PC-3 (cell line): ENCODE measurements at places on chromosomes 1 and 21. TPM values are rescaled to one million over a fixed set of nuclear protein-coding genes. Genes with fewer than 3 reads are reported as not detected.
A peak's percentile ranks its signal among the peaks of the same experiment; 100 is the strongest.

DNA sequence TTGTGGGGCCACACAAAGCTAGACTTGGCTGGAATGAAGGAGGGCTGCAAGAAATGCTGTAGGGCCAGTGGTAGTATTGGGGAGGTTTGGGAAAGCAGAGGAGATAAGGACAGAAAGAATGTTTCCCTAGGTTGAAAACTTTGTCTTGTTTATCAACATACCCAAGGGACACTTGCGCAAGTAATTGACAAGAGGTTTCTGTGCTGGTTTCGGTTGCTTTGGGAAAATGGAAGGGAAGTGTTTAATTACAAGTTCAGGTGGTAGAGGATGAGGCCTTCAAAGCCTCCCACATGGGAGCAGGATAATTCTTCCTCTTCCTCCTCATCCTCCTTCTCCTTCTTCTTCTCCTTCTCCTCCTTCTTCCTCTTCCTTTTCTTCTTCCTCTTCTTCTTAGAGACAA is 182.1 kb upstream of the LMO4 start:
- DNase-seq: no peak

Gene NECTIN4
- total RNA-seq: 6.8 and 7.0 TPM in 2 replicates

DNA sequence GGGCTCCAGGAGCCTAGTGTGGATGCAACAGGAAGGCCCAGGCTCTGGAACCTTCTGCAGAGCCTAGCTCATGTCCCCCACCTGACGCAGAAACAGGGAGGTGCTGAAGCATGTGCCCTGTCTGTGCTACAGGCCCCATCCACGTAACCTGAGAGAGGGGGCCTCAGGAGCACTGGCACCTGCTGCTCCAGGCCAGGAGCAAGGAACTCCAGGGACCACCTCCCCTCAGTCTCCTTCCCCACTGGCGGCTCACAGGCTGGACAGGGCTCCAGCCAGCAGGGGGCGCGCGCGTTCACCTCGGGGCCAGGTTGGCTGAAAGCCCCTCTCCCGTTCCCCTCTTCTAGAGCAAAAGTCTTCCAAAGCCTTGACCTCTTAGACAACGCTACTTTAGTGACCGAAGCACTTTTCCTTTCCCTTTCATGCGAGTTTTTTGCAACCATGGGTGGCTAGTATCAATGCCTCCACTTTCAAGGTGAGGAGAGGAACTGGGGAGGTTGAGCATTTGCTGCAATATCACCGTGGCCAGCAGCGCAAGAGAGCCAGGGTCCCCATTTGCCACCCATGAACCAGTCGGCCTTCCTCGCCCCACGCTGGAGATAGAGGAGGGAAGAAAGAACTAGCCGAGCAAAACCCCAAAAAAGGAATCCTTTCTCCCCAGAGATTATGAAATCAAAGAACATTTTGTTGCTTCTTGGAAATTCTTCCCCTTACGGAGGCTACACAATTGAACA is 52.4 kb upstream of the GPR157 start:
- peak; percentile 58 for DNase-seq

GRCh38 chr1:205217418-205217817 is 5.9 kb upstream of the DSTYK start:
- no peak for DNase-seq

- peak; percentile 35 for DNase-seq
Measured at GRCh38 chr1:201537891-201538611, 876 bp upstream of the NAV1 start.

- DNase-seq: no peak
Measured at GRCh38 chr21:41316200-41317062, at the start of gene FAM3B. FAM3B (plus strand) TSS chr21:41316801; CDS start chr21:41316880, 79 bp downstream.

Gene ARHGEF10L
- 11.2 and 11.3 TPM in 2 replicates for total RNA-seq

DNA sequence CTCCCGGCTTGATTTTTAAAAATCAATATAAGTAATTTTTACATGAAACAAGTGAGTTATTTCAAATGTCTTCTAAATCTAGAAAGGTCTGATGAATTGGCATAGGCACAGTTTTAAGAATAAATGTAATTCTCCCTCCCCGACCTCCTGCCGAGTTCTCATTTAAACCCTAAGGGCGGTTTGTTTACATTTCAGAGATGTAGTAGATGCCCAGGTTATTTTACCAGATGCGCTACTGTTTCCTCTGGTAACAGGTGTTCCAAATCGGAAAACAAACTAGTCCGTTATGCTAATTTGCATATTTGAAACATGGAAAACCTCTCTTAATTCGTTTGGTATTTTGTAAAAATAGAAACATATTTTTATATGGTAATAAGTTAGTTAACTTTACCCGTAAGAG is 53.8 kb upstream of the CFAP126 start:
- DNase-seq: no peak

GRCh38 chr1:39268906-39269305 is 64.4 kb downstream of the MACF1 start:
- DNase-seq: no peak

- no peak for DNase-seq
Measured at GRCh38 chr1:223870617-223871574, 25.1 kb upstream of the TP53BP2 start.

DNA sequence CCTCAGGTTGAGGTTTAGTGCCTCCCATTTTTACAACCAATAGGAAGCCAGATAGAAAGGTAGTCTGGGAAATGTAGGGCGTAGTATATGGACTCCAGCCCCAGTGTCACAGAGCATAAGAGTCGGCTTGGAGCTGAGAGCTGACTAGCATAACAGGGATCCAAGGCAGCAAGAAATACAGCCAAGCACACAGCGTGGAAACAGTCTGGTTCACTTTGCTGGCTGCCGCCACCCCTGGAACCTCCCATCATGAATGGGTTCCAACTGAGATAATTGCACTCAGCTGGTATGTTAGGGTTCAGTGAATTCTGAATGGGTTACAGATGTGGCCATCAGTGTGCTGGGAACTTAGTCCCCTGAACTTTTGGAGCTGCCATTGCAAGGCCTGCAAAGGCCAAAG is 76.7 kb upstream of the GPR88 start:
- DNase-seq: no peak

DNA sequence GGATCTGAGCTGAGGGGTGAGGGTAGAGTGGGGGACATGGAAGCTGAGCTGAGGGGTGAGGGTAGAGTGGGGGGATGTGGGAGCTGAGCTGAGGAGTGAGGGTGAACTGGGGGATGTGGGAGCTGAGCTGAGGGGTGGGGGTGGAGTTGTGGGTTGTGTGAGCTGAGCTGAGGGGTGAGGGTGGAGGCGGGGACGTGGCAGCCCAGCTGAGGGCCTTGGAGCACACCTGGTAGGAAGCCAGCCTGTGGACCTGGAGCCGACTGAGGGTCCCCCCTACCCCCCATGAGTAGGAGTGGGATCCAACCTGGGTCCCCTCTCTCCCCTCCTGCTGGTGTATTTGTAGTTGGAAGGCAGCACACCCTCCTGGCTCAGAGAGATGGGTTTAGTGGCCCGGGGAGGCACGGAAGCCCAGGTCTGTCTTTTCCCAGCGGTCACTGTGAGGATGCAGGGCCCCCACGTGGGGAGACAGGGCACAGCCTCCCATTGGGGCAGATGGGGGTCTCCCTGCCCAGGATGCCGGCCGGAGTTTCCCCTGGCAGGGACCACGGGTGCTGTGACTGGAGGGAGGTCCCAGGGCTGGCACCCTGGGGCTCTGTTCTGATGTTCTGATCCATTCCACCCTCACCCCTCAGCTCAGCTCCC is 13.2 kb upstream of the NPHP4 start:
- DNase-seq: no peak

DNA sequence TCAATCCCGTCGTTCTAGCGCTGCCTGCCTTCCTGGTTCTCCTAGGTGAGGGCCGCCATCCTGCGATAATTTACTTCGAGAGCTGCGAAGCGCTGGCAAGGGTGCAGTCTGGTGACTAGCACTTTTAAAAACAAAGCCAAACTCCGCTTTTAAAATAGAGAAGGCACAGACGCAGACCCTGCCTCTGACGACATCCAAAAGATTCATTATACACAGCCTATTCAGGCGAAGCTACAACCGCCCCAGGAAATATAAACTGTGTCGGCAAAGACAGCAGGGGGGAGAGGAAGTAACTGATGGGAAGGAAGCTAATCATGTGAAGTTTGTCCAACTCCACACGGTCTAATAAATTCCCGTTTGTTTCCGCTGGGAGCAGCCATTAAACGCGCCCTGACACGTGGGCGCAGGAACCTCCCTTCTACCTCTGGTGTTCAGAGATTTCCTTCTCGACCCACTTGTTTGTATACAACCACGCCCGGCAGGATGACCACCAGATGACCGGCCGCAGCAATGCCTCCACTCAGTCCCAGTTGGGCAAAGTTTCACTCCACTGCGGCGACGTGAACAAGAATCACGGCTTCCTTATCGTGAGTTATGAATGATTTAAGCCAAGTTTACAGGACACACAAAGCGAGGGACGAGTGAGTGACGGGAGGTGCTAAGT is 1.3 kb downstream of the GNG12 start:
- peak; percentile 85 for DNase-seq

DNA sequence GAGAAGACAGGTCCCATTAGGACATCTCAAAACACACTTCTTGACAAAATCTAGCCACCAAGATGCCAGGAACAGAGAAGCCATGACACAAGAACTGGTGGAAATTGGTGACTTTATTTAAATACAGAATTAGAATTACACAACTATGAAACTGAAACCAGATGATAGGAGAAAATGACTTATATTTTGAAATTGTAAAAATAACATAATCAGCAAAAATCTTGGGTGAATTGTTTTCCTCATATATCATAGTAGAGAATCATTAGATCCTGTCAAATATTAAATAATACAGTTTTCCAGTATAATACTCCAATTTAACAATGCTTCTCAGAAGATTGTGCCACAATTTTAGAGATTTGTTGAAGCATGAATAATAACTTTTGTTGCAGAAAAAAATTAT is 81.5 kb upstream of the MROH9 start:
- DNase-seq: no peak

DNA sequence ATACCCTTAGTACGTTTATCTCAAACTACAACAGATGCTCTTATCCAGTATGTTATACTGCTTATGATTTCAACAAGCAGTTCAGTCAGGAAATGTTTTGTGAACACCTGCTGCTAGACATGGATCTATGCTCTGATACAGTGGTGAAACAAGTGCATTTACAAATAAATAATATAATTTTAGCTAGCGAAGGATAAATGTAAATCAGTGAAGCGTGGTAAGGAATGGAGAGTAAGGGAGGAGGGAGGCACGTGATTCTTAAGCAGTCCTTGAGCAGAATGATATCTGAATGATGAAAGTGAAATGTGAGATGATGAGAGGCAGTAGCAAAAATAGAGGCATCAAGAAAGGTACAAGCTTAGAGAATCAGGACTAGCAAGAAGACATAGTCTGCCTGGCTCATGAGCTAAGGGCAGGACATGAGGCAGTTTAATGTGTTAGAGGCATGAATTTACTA is 6.3 kb downstream of the TSNAX start:
- DNase-seq: no peak

- DNase-seq: no peak
Measured at GRCh38 chr1:31055953-31056352, 9.6 kb downstream of the PUM1 start.

DNA sequence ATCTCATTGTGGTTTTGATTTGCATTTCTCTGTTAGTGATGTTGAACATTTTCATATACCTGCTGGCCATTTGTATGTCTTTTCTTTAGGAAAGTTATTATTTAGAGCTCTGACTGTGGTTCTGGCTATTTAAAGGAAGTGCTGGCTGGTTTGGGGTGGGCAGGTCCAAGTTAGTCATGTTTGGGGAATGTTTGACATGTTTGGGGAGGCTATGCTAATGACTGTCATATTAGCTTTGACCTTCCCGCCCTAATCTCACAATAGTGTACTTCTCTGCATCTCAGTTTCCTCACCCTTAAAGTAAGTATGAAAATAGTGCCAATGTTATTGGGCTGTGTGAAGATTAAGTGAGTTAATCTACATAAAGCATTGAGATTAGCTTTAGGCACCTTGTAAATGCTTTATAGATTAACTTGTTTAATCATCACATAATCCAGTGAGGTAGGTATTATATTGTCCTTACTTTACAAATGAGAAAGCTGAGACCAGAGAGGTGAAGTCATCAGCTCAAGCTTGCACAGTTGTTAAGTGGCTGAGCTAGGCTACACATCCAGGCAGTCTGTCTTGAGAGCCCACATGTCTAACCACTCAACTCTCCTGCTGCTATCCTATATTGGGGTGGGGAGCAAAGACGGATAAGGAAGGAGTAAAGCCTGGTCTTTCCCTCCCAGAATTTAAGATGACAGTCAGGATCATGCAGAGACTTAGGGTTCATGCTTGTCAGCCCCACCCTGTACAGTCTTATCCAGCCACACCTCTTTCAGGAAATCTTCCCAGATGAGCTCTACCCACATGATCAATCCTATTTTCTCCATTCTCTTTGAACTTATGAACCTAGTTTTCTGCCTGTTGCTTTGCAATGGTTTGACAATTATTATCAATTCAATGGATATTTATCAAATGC is 22.8 kb upstream of the CRNN start:
- DNase-seq: peak; percentile 36

GRCh38 chr1:234879147-234880080 is 249.2 kb downstream of the TOMM20 start:
- DNase-seq: no peak

DNA sequence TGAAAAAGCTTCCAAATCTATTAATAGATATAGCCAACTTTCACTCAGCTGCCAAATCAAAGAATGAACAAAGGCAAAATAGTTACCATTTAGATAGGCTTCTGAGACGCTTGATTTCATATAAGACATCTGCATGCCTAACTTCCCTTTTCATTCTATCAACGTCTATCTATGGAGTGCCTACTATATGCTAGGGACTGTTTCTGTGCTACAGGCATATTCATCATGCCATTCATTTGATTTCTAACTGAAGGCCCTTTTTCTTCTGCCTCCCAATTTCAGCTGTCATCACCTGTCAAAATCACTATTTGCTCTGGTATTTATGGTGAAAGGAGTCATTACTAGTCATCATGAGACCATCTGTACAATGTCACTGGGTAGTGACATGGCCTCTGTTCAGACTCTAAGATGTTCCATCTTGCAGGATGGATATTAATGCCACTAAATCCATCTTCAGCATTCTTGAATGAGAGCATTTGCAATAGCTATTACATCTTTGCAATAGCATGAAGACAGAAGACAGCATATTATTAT is 4.3 kb upstream of the KRTAP13-1 start:
- DNase-seq: peak; percentile 40

DNA sequence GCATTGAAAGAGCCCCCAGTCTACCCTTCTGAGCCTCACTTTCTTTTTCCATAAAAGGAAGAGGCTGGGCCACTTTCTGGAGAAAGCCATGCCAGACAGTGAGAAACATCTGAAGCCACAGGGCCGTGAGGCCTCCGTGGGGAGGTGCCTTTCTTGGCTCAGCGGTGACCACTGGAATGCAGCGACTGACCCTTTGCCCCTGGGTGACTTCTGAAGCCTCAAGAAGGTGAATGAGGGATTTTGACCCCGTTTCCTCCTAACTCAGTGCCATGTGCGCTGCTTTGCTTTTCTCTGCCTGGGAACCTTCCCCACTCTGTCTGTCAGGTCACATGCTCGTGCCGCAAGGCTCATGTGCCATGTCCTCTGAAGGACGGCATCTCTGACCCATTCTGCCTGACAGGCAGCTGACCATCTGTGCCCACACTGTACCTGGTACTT is 44.7 kb upstream of the A3GALT2 start:
- no peak for DNase-seq

Gene C1QTNF12
- 2.8 and 3.9 TPM in 2 replicates for total RNA-seq

GRCh38 chr1:10794724-10795275 is 1.6 kb downstream of the CASZ1 start:
- DNase-seq: peak; percentile 34
